Activated CD8-positive, alpha-beta T cell treated with anti-CD3 and anti-CD28 coated beads for 36 hours (primary cell): ENCODE measurements at places on chromosomes 2 and 18.

GRCh38 chr18:36031407-36031806, 36.0 kb downstream of the RPRD1A start:
- DNase-seq, result no peak

GRCh38 chr2:120251880-120252224, 800 bp upstream of the RALB start:
- DNase-seq, result no peak

DNA sequence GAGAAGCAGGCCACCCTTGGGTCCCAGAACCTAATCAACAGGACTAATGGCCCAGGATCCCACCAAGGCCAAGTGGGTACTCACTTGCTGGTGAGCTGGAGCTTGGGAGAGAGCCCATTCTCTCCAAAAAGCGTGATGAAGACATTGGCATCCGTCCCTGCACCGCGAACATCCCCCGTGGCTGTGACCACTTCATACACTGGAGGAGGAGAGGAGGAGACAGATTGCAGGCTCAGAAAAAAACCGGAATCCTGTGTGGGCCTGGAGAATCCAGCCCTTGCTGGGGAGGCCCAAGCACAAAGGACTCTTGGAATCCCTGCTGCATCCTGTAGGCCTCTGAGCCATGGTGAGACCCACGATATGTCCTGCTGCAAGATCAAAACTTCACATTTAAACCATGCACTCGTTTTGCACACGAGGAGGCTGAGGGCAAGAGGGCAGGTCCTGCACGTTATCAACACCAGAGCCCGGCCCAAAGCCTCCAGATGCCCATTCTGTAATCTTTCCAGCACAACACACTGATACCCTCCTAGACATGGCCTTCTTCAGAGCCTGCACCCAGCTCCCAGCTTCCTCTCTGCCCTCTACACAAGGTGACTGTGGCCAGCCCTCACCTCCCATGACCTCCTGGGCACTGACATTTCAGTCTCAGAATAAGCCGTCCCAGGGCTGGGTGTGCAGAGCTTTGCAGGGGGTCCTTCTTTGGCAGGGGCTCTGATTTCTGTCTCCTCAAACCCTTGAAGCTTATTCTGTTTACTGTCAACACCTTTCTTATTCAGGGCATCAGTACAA, 7.8 kb downstream of the LOXHD1 start:
- no peak for DNase-seq

DNA sequence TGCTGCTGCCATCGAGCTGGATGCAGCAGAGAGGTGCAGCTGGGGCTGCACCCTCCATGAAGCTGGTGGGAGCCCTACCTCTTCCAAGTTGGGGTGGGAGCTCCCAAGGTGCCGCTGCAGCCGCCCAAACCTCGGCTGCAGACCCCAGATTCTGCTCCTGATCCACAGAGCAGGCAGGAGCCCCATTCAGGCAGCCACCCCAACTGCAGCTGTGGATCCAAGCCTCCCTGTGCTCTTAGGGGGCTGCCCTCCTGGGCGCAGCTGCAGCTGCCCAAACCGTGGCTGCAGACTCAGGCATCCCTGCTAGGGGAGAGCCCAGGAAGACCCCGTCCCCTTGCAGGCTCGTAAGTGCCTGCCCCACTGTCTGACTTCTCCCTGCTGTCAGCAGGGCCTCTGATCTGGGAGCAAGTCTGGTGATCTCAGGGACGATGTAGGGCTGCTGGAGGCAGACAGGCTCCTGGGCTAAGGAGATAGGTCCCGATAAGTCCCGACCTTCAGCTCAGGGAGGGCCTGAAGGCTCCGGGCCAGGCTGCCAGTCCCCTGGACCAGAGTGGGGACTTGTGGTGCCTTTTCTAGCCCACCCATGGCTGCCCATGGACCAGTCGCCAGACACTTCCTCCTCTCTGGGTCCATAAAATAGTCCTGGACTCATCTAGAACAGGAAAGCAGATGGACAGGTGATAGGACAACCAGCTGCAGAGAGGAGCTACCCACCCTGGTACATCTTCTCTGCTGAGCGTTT, 767.1 kb upstream of the CDH7 start:
- no peak for DNase-seq

DNA sequence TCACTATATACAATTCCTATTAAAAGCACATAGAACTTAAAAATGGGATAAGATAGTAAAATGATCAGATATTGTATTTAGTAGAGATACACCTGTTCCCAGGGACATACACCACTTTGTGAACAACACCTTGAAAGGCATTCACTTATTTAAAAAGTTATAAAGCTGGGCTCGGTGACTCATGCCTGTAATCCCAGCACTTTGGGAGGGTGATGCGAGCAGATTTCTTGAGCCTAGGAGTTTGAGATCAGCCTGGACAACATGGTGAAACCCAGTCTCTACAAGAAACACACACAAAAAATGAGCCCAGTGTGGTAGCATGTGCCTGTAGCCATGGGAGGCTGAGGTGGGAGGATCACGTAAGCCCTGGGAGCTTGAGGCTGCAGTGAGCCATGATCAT, 90.9 kb downstream of the RAPGEF4 start:
- DNase-seq, result no peak

DNA sequence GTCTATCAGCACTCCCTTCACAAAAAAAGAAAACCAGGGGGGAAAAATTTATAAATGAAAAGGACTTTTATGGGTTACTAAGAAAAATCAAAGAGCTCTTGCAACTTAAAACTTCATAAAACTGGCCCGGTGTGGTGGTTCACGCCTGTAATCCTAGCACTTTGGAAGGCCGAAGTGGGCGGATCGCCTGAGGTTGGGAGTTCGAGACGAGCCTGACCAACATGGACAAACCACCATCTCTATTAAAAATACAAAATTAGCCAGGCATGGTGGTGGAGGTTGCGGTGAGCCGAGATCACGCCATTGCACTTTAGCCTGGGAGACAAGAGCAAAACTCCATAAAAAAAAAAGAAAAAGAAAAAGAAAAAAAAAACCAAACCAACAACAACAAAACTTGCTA, 1.7 kb downstream of the DIPK1C start:
- no peak for DNase-seq

DNA sequence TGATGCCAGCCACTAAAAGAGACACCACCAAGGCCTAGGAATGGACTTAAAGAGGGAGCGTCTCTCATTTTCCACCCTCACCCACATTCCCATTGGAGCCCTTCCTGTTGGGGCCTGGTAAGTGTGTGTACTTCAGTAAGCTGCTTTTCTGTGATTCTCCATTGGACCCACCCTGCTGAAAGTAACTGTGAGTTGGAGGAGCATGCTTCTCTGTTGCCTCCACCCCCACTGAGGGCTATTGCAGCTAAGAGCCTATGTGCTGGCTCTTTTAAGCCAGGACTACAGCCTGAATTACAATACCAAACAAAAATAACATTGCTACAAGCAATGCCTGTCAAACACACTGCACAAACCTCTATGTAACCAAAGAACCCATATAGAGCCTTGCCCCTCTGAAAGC, 81.1 kb downstream of the TRABD2A start:
- DNase-seq, result no peak

DNA sequence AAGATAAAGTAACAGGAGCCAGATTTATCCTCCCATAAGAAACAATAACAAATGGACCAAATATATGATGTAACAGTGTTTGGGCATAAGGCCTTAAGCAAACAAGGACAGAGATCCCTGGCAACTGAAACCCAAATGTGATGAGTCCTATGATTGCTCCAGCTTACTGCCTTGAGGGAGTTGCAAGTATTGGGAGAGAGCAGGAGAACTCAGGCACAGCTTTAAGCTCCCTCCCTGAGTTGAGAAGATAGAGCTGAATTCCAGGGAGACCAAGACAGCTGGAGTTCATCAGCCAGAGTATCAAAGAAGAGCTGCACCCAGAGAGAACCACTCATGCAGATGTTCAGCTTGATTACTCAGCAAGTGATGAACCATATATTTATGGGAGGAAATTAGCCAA, 814.5 kb upstream of the RAB6C start:
- no peak for DNase-seq

DNA sequence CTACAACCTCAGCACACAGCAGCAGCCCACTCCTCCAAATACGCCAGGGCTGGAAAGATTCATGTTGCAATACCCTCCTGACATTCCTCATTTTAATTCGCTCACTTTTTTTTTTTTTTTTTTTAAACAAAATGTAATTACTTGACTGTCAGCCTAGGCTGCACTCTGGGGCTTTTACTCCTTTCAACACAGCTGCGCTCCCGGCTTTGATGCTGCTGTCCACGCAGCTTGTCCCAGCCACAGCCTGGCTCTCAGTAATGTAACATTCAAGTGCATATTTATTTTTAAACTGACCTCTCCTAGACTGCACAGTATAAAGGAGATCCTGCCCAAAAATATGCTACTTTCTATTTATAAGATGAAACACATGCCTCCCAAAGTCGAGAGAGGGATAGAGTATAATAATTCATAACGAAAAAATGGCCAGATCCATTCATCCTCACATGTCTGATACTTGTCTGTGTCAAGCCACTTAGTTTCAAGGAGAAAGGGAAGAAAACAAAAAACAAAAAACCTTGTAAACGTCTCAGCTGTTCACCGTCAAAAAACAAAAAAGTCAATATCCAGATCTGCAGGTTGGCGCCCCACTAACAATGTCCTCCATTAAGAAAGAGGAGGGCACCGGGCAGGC, 949 bp downstream of the CDC42EP3 start:
- DNase-seq, result peak; percentile 20

- no peak for DNase-seq
Observed at GRCh38 chr2:128446874-128447537, 128.3 kb upstream of the HS6ST1 start.

DNA sequence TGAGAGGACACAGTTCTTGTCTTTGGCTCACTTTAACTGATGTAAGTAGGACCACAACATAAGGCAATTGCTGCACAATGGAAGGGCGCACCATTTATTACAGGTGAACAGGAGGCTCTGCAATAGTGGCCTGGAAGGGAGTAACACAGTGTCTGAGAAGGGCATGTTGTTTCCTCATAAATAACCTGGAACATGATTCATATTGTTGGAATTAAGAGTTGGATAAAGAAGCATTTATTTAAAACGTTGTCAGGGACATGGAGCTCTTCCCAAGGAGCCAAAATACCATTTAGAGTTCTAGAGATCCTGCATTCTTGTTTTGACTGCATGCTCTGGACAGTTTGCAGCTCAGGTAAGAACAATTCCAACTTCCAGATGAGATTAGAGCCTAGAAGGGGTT, 110.4 kb downstream of the PLCL1 start:
- no peak for DNase-seq

- no peak for DNase-seq
Observed at GRCh38 chr2:17460371-17461086, 57.7 kb downstream of the RAD51AP2 start.

- no peak for DNase-seq
Observed at GRCh38 chr2:16404551-16405300, 260.9 kb downstream of the CYRIA start.
